ENCODE measurements at places on chromosomes 11 and 22.

DNA sequence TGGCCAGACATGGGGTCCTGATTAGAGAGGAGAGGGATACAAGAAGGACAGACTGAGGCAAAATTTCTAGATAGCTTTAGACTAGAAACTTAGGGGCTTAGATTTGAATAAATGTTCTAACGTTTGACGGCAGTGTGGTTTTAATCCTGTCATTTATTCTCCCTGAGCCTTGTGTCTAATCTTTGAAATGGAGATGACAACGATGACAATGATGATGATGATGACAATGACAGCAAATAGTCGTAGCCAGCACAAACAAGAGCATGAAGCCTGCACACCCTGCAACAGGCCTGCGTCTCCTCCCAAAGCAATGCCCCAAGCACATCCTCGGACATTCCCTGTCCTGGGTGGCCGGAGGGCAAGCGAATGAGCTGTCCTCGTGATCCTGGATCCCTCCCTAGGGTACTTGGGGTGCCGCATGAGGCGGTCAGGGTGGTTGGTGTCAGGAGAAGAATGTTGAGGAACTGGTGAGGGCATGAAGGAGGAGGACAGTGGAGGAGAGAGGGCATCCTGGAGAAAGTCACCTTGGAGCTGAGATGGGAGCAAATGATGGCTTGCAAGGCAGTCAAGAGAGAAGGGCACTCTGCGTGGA is 502.1 kb upstream of the B3GAT1 start:
- DNase-seq: no peak

- DNase-seq: no peak
Observed at GRCh38 chr11:65918211-65919140, at the start of gene C11orf68. TSS of gene C11orf68 (minus strand) at chr11:65919062. CDS start at chr11:65919031, 31 bp downstream.

DNA sequence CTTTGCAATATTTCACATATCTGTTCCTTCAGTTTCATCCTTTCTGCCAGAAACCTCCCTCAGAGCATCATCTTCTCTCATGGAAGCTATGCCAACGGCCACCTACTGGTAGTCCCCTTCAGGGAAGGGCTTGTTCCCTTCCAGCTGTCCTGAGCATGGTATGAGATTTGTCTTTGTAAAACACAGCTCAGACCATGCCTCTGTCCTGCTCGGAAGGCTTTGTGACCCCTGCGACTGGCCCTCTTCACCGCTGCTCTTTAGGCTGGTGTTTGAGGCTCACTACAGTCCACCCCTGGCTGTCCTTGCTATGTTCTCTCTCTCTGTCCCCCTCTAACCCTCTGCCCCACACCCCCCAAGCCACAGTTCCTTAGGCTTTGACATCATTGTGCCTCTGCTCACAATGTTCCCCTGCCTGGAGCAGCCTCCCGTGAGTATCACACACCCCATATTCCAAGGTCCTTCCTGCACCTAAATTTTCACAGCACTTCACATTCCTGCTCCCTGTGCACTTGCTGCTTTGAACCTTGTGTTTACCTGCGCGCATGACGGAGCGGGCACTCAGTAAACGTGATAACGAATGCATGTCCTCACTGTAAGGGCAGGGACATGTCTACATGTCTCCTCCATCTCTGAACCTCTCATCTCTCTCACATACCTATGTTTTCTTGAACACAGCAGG is 24.0 kb upstream of the ACER3 start:
- DNase-seq: no peak

DNA sequence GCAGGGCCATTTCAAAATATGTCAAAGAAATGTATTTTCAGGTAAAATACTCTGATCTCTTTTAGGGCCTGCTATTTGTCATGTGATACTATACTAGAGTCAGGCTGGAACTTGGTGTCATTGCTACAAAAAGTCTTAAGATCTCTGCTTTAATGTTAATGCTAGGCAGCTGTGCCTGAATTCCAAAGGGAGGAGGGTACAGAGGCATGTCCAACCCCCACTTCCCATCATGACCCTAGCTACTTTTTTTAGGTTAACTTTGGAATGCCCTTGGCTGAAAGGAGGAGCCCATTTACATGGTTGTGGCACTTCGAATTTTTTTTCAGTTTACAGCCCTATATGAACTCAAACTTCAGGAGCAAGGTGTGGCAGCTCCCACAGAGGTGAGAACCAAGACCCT is 58.1 kb downstream of the OSBP2 start:
- DNase-seq: no peak

DNA sequence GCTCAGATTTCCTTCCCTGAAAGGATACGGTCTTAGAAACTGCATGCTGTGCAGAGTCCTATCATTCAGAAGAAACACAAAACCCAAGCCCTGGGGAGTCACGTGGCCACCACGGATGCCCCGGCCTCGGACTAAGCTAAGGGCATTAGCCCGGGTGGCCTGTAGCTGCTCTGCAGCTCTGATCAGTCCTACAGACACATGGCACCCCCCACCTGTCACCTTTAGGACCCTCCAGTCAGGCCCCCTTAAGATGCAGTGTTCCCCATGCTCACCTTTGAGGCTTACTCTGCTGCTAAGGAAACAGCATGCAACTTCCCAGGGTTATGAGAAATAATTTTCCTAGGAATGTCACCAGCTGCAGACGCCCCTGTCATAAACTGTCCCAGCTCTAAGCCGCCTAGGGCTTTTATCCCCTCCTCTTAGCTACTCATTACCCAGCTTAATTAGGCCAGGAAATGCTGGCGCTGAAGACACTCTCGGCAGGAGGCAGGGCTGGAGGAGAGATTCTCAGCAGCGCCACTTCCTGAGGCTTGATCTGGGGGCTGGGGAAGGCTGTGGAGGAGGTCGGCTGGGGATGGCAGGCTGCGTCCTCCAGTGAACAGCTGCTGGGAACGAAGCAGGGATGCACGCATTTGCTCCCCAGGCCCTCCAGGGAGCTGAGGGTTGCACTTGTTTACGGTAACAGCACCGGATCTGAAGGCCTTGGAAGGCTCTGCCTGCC is 47.2 kb upstream of the ADA2 start:
- no peak for DNase-seq

- DNase-seq: no peak
Observed at GRCh38 chr11:20064961-20065405, 95.3 kb downstream of the DBX1 start.

GRCh38 chr11:34213366-34213765 is 107.9 kb downstream of the NAT10 start:
- DNase-seq: no peak

DNA sequence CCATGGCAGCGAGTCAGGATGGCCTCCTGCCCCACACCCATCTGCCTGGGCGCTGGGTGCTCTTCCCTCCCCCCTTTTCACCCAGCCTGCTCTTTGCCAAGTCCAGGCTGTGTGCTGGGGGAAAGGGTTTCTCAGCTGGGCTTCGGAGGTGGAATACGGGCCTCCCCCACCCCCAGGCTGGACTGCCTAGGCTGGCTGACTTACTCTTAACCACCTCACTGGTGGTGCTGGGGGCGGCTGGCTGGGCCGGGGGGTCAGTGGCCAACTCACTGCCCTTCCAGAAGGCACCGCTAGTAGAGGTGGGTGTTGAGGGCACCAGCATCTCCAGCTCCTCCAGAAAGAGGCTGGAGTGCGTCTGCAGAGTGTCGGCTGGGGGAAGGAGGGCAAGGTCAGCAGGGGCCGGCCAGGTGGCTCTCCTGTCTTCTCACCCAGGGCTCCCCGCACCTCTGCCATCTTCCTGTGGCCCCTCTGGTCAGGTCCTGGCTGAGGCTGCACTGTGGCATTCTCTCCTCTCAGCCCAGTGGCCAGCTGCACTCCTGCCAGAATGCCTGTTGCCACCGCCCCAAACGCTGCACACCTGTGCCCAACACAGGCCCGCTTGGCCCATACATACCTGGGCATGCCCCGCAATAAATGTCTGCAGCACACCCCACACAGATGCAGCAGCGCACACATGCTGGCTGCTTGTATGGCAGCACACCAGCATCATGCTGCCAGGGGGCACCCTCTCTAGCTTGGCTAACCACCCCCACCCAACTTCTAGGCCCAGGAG is 9.7 kb downstream of the PITPNM1 start:
- DNase-seq: no peak

DNA sequence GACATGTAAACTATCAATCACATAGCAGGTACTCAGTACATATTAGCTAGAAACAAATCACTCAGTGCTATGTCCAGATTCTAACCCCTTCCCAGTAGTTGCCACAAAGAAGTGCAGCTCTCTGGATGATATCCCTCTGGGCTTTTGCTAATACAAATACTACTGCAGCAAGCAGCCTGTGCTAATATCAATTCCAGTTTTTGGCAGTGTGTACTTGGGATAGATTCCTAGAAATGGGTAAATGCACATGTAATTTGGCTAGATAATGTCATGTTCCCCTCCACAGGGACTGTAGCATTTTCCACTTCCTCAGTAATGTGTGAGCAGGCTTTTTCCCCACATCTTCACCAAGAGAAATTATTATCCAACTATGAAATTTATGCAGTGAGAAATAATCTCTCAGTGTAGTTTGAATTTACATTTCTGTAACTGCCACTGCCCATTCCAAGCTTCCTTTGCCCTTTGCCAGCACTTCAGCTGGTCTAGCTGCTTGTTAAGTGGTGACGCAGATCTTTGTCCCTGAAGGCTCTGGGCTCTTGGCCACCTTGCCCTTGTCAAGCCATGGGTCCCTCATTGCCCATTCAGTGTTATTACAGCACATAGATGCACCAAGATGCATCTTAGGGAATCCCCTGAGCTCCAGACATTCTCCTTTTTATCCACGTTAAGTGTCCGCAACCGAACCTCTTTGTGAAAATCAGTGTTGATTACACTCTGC is 107.1 kb upstream of the CLPB start:
- no peak for DNase-seq

DNA sequence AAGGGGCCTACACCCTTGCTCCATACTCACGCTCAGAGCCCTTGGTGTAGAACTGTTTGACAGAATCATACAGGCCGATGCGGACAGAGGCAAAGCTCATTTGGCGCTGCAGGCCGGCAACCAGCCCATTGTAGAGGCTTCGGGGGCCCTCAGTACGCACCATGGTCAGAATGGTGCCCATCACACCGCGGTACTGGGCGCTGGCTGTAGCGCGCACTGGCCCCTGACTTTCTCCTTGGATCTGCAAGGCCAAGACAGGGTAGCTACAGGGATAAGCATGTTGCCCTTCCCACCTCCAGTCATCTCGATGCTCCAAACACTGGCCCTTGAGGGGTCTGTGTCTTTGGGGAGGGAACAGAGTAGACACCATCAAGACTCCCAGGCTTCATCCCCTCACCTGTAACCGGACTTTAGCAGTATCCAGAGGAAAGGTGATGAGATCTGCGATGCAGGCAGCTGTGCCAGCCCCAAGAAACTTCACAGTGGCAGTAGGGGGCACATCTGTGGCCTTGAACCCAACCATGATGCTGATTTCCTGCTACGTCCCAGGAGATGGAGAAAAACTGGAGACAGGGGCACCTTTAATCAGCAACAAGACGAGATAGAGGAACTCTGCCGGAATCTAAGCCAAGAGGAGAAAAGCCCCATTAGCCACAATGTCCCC is 4.7 kb downstream of the UCP2 start:
- no peak for DNase-seq

- DNase-seq: no peak
Observed at GRCh38 chr11:2264366-2265053, 5.9 kb downstream of the ASCL2 start.

- no peak for DNase-seq
Observed at GRCh38 chr11:105071089-105071732, 26.1 kb upstream of the CARD16 start.
